Activated CD4-positive, alpha-beta T cell treated with anti-CD3 and anti-CD28 coated beads, Interleukin-2, amount 10 ng/mL, durations not matched to agents 7 days and 5 days (primary cell): ENCODE measurements at places on chromosomes 12 and 14. TPM values are rescaled to one million over a fixed set of nuclear protein-coding genes. Genes with fewer than 3 reads are reported as not detected.
A peak's percentile ranks its signal among the peaks of the same experiment; 100 is the strongest.

TBX5 gene
- total RNA-seq = not detected

SLC4A8 gene
- 2.9 TPM for total RNA-seq

MGP gene
- 0.20 TPM for total RNA-seq

POTEM gene
- total RNA-seq = not detected

ASPG gene
- not detected for total RNA-seq

SOX5 gene
- total RNA-seq = not detected

ACAD10 gene
- total RNA-seq = 30.8 TPM

GRCh38 chr14:103391048-103391447 lies 5.8 kb downstream of the MARK3 start:
- peaks cover 11% of the 10 kb centered on the region for H3K36me3 ChIP-seq
- H3K27ac ChIP-seq = no peak overlapping the region
- peak; percentile 68 for DNase-seq
- no peaks in the 10 kb centered on the region for H3K27me3 ChIP-seq

DNA sequence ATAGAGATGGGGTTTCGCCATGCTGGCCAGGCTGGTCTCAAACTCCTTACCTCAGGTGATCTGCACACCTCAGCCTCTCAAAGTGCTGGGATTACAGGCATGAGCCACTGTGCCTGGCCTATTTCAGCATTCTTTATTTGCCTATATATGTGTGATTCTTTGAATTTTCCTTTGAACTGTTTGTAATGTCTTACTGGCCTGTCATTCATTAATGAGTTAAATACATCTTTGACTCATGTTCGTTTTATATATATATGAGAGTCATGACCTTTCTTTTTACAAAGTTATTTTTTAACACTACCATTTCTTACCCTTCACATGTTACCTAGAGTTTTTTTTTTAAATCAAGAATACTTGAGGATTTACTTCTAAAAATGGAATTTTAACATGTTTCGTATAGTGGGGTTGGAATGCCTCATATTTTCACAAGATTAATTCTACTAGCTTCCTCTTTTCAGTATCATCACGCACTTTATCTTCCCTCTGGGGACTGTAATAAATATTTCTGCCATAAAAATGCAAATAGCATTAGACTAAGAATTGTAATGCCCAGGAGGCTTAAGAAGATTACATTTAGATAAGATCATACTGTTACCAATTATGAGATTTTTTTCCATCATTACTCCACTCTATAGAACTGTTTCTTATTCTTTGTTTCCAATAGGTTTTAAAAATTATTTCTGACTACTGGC lies 66.7 kb downstream of the NTN4 start:
- H3K36me3 ChIP-seq = no peaks in the 10 kb centered on the region
- H3K4me3 ChIP-seq = no peak overlapping the region
- H3K4me1 ChIP-seq = no peaks in the 10 kb centered on the region
- peaks cover 12% of the 10 kb centered on the region for H3K27me3 ChIP-seq
- no peak for DNase-seq

DNA sequence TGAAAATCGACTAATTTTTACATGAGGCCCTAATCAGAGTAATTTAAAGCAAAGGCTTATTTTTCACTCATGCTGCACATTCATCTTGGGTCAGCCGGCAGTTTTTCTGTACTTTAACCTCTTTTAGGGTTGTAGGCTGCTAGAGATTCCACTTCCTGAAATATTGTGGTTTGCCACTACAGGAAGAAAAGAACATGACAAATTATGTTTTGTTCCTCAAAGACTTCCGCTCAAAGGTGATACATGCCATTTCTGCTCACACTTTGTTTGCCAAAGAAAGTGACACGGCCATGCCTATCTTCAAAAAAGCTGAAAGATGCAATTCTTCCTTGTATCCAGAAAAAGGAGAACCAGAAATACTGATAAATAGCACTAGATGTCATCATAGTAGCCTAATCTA lies 183.4 kb upstream of the PPFIA2 start:
- peak overlapping the region; percentile 49 for H3K4me3 ChIP-seq
- H3K36me3 ChIP-seq = peaks cover 5% of the 10 kb centered on the region
- DNase-seq = peak; percentile 30

- H3K4me3 ChIP-seq = peak overlapping the region; percentile 97
- DNase-seq = no peak
- H3K4me1 ChIP-seq = peaks cover 25% of the 10 kb centered on the region
- H3K36me3 ChIP-seq = peaks cover 18% of the 10 kb centered on the region
- peak overlapping the region; percentile 99 for H3K27ac ChIP-seq
- peaks cover 6% of the 10 kb centered on the region for H3K27me3 ChIP-seq
Measured at GRCh38 chr12:49189731-49190716, 1.1 kb upstream of the TUBA1A start.

DNA sequence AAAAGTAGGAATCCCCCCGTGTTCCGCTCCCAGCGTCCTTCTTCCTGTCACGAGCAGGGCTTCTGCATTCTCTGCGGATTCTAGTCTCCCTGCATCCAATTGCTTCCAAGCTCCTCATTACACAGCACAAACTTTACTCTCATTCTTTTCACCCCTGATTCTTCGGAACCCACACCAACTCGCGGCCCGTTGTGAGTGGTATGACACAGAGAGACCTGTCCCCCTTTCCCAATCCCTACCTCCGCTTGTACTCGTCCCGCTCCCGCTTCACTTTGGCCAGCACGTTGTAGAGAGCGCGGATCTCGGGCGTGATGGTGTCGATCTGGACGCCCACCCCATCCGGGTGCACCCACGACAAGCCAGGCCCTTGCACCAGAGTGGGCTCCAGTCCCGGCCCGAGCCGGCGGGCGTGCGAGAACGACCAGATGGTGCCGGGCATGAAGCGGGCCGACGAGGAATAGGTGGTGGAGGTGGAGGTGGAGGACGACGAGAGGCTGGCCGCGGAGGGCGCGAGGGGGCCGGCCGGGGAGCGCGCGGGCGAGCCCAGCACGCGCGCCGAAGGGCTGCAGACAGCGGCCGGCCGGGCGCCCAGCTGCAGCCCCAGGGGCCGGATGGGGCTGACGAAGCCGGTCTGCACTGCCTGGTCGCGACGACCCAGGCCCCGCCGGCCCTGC lies 687 bp downstream of the IFFO1 start:
- H3K27me3 ChIP-seq = no peaks in the 10 kb centered on the region
- no peak for DNase-seq
- H3K27ac ChIP-seq = peak overlapping the region; percentile 27
- H3K36me3 ChIP-seq = peaks cover 42% of the 10 kb centered on the region
- peak overlapping the region; percentile 91 for H3K4me3 ChIP-seq

DNA sequence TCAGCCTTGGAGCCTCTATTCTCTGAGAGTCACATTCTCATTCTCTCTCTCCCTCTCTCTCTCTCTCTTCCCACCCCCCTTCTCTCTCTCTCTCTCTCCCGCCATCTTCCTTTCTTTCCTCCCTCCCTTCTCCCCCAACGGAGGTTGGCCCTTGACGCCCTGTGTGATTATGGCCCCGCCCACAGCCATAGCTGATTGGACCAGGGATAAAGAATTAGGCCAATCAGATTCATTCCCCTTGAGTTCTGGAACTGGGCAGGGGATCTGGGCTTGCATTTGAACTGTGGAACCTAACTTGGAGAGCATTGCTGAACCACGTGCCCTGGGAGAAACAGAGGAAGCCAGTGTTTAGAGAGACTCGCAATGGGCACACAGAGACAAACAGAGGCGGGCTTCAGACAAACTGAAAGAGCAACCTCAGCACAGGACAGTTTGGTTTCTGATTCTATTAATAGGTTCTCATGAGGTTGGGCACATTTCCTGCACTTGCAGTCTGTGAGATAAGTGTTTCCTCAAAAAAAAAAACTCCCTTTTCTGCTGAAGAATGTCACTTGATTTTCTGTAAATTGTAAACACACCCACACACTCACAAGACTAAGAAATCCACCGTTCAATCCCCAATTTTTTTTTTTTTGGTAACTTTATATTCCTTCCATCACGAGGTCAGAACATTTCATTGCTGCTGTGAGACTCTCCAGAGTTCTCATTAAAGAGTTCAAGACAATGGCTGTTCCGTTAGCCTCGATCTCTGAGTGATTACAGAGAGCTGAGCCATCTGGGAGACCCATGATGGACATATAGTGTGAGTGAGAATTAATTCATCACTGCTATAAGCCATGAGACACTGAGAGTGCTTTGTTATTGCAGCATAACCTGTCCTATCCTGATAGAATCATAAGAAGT lies 3.5 kb upstream of the P2RX7 start:
- H3K4me1 ChIP-seq = peaks cover 85% of the 10 kb centered on the region
- DNase-seq = peak; percentile 93
- peaks cover 25% of the 10 kb centered on the region for H3K36me3 ChIP-seq

DNA sequence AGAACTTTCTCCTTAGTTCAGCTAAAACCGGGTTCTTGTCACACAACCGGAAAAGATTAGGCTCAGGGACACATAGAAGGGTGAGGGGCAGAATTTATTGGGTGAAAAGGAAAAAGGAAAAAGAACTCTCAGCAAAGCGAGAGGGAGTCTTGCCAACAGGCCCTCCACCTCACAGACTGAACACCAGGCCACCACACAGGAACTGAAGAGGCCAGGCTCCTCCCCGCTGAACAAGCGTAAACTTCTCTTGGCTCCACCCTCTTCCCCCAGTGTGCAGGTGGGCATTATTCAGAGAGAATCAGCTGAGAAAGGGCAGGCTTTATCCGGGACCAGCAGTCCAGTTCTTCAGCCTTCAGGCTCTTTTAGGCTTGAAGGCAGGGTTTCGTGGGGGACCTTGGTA lies 125.6 kb upstream of the FGD4 start:
- peaks cover 19% of the 10 kb centered on the region for H3K4me1 ChIP-seq
- H3K27me3 ChIP-seq = no peaks in the 10 kb centered on the region
- peak; percentile 36 for DNase-seq
- peak overlapping the region; percentile 91 for H3K27ac ChIP-seq

DNA sequence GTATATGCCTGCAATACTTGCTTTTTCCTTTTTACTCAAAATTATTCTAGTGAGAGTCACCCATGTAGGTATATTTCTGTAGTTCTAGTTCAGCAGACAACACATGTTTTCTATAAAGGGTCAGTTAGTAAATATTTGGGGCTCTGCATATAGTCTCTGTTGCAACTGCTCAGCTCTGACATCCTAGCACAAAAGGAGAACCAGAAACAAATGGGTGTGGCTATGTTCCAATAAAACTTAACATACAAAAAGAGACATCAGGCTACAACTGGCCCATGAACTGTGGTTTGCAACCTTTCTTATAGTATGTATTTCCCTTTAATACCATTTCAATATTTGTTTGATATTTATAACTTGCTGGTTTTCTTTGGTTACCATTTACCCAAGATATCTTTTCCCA lies 11.9 kb downstream of the NT5DC3 start:
- H3K27ac ChIP-seq = no peak overlapping the region
- DNase-seq = no peak
- no peaks in the 10 kb centered on the region for H3K27me3 ChIP-seq
- H3K36me3 ChIP-seq = peaks cover 10% of the 10 kb centered on the region

DNA sequence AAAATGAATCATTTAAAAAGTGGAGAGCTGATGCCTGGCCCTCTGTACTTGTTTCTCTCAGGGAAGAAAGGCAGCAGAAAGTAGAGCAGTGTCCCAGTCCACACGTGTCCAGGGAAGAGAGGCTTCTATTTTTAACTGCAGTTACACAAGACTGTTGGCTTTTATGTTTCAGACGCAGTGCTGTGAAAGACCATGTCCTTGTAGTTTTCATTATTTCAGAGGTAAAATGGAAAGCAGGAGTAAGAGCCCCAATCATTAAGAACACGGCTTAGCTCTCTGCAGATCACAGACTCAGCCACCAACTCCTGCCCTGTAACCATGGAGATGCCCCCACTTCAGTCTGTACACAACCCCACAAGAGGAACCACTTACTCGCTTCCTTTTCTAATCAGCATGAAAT lies 336.3 kb downstream of the DAD1 start:
- no peak overlapping the region for H3K27ac ChIP-seq
- no peaks in the 10 kb centered on the region for H3K36me3 ChIP-seq
- H3K4me3 ChIP-seq = no peak overlapping the region
- H3K27me3 ChIP-seq = no peaks in the 10 kb centered on the region
- H3K4me1 ChIP-seq = no peaks in the 10 kb centered on the region

GRCh38 chr12:8549381-8549780 lies 8.7 kb upstream of the CLEC4E start:
- peaks cover 28% of the 10 kb centered on the region for H3K27me3 ChIP-seq
- no peak overlapping the region for H3K27ac ChIP-seq
- H3K36me3 ChIP-seq = no peaks in the 10 kb centered on the region
- no peak for DNase-seq

GRCh38 chr12:1591034-1591433 lies 3.3 kb downstream of the FBXL14 start:
- H3K27ac ChIP-seq = no peak overlapping the region
- H3K36me3 ChIP-seq = peaks cover 46% of the 10 kb centered on the region
- H3K4me1 ChIP-seq = peaks cover 59% of the 10 kb centered on the region
- peak overlapping the region; percentile 65 for H3K4me3 ChIP-seq
- peak; percentile 55 for DNase-seq
- no peaks in the 10 kb centered on the region for H3K27me3 ChIP-seq
